ENCODE measurements at places on chromosomes 5 and 9. TPM values are rescaled to one million over a fixed set of nuclear protein-coding genes. Genes with fewer than 3 reads are reported as not detected.

ANKRD18B gene
- 1.1 TPM for total RNA-seq

ADCY2 gene
- total RNA-seq, result not detected

ANKRD31 gene
- total RNA-seq, result under 0.01 TPM

IL4 gene
- total RNA-seq, result not detected

ADRA1B gene
- total RNA-seq, result under 0.01 TPM

SV2C gene
- total RNA-seq, result not detected

All from placental pericyte (primary cell).